ENCODE measurements at places on chromosomes 2 and 18.

- no peak for DNase-seq
Measured at GRCh38 chr2:180099308-180099707, 92.2 kb upstream of the CWC22 start.

GRCh38 chr18:13568443-13569392 lies 157.6 kb downstream of the FAM210A start:
- no peak for DNase-seq

DNA sequence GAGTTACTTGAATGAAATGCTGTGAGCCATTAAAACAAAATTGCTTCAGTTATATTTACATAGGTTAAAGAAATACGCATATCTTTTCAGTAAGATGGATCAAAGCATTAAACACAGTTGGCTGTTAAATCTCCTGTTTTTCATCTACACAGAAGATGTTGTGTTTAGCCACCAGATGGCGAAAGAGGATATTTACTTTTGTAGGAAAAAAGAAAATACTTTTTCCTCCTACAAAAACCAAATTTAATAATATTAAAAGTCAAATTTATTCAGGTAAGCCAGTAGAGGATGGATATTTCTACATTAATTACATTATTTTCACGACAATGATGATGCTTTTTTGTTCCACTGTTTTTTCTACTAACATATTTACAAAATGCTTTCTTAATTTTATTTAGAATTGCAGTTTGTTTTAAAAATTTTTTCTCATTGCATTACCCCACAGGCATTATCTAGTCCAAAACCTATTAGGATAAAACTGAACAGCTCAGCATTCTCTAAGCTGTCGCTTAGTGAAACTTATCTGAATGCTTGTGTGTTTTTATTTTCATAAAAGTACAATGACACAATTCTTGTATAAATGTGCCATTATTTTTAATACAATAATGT lies 173.7 kb downstream of the ASXL3 start:
- DNase-seq: no peak

GRCh38 chr2:205758500-205758899 lies 76.2 kb downstream of the NRP2 start:
- no peak for DNase-seq

- DNase-seq: no peak
Measured at GRCh38 chr2:6283259-6283658, 582.4 kb downstream of the CMPK2 start.

GRCh38 chr2:65658881-65659280 lies 226.5 kb upstream of the SPRED2 start:
- DNase-seq: no peak

GRCh38 chr18:24120676-24121075 lies 18.2 kb upstream of the CABYR start:
- DNase-seq: no peak

DNA sequence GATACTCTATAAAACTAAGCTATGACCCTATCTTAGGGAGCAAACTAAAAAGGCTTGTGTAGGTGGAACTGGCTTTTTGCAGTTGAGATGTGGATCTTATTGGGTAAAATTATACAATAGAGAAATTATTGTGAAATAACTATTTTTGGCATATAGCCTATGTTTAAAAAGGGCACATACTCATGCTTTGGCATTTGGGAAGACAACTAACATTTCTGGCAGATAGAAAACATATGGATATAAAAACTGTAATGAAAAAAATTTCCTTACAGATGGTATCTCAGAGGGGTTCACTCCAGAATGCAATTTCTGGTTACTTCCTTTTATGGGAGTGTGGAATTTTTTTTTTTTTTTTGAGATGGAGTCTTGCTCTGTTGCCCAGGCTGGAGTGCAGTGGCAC lies 120.1 kb upstream of the CCDC195 start:
- no peak for DNase-seq

DNA sequence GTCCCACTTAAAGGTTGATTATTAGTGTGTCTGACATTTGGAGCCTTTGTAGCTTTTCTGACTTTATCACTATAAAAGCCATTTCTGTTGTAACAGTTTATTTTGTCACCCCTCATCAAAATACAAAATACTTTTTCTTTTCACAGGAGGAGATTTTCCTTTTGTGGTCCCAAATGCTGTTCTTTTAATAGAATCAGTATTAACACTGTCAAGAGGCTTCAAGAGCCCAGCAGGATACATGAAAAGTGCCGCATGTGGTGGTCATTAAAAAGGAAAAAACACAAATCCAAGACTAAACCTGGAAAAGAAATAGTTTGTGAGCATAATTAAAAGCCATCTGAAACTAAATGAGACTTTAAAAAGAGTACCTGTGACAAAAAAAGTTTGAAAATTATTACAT lies 515.7 kb downstream of the DCDC2C start:
- peak; percentile 56 for DNase-seq

DNA sequence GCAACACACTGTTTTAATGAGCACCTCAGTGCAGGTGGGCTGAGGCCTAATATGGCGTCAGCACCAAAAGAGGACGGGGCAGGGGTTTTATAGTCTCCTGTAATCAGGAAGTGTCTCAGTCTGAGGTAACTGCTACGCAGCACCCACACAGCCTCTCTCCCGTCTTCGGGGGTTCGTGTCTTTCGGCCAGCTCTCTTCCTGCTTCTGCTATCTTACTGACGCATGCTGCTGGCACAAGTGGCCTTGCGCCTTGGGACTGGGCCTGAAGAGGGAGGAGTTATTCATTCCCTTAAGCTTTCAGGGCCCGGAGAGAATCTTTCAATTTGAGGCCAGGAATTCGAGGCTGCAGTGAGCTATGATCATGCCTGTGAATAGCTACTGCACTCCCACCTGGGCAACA lies 14.5 kb upstream of the PAPOLG start:
- DNase-seq: no peak

DNA sequence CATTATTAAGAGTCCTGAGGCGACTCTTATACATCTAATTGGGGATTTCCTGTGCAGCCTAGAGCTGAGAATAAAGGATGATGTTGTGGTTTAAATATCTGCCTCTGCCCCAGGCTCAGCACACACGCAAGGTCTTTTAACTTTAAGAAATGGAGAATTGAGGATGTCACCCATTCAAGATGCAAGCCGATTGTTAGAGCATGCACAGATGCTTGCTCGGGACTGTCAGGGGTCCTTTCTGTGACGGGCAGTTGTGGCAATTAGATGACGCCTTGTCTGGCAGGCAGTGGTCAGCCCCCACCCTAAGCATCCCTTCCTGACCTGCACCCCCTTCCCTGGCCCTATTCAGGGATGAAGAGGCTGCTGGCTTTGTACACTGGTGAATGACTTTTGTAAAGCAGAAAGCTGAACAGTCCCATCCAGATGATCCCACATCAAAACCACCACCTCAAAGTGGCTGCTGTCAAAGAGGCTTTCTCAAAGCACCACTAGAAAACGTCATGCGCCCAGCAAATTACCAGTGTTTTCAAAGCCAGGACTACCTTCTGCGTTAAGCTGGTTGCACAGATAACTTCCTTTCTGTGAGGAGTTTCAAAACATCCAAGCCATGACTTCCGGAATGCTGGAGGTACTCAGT lies 23.7 kb downstream of the FAM178B start:
- DNase-seq: no peak

- DNase-seq: no peak
Measured at GRCh38 chr2:109499566-109499965, 114.2 kb downstream of the SEPTIN10 start.

- DNase-seq: no peak
Measured at GRCh38 chr18:73645160-73645715, 502.4 kb downstream of the FBXO15 start.

DNA sequence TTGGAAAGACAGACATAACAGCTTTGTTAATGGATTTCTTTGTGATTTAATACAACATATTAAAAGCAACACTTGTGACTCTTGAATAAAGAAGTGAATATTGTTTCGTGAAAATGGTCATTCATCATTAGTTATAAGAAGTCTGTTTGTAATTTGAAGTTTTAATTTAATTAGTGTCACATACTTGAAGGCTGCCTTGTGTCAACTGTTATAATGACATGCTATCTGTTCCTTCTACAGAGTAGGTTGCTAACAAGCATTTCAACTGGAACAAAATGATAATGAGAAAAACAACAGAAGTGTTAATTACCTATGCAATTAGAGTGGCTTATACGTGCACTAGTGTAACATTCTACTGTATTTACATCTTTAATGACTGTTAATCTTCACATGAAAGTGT lies 624.7 kb downstream of the LRP1B start:
- DNase-seq: no peak

GRCh38 chr2:5035057-5035488 lies 657.1 kb upstream of the SOX11 start:
- DNase-seq: peak; percentile 43

- no peak for DNase-seq
Measured at GRCh38 chr18:9049495-9049809, 53.0 kb upstream of the NDUFV2 start.

Measured in NCI-H1092 treated with DMSO at 0.1 percent for 48 hours (cell line).